ENCODE measurements at places on chromosomes 2 and 18.

GRCh38 chr2:225895126-225895525 is 495.6 kb downstream of the NYAP2 start:
- DNase-seq: no peak

DNA sequence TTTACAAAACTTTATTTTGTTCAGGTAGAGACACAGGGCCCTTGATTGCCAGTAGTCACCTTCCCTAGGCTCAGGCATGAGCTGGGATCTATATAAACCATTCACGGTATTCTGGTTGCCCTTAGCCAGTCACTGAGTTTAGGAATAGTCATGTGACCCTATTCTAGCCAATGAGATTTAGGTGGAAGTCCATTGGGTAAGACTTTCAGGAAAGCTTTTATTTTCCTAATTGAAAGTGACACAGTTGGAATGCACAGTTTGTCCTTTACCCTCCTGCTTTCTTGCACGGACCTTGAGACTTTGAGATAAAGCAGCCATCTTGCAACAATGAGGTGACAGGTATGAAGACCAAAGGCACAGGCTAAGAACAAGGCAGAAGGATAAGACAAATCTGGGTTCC is 21.5 kb downstream of the SLC4A5 start:
- DNase-seq: no peak

GRCh38 chr2:120809609-120810440 is 74.2 kb downstream of the GLI2 start:
- no peak for DNase-seq

GRCh38 chr2:206846331-206846730 is 80.9 kb downstream of the FASTKD2 start:
- DNase-seq: no peak

- no peak for DNase-seq
Measured at GRCh38 chr2:33681364-33681757, 82.3 kb upstream of the FAM98A start.

Data from memory B cell (primary cell).